ENCODE measurements at places on chromosomes 12 and 14.

DNA sequence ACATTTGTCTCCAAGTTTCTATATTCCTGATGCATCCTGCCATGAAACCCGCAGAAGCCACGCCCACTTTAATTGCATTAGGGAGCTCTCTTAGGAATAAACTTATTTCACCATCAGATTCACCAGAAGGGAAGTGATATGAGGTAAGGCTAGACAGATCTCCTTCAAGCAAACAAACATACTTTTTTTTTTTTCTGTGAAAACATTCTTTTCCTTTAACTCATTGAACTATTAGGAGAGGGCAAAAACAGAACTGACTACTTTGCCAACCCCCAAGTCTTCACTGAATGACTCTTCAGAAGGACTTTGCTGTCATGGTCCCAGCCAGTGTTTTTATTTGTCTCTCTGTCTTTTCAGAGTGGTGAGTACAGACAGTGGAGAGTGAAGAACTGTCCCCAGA lies 48.4 kb downstream of the GTF2A1 start:
- no peak for DNase-seq

DNA sequence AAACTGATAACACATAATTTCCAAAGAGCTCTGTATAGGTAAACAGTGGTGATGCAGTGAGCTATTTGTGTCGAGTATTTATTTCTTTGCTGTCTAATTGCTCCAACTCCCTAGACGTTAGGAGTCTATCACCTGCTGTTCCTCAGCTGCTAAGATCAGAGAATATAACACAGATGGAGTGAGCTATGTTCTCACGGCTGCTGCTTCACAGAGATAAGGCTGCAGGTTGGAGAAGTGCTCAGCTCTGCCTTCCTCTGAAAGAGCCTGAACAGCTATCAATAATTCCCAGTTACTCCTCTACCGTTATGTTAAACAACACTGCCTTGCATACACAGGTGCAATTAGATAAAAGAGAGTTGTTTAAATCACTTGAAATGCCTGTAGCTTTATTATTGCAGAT lies 103.2 kb upstream of the MDGA2 start:
- DNase-seq, result no peak

- DNase-seq, result peak; percentile 77
Observed at GRCh38 chr12:46556105-46556559, 183.6 kb upstream of the SLC38A2 start.

- DNase-seq, result no peak
Observed at GRCh38 chr12:106309671-106310505, 7.4 kb downstream of the TCP11L2 start.

- DNase-seq, result peak; percentile 30
Observed at GRCh38 chr14:96309896-96310330, 53.2 kb downstream of the ATG2B start.

GRCh38 chr12:44253338-44253856 lies 417.5 kb downstream of the TMEM117 start:
- no peak for DNase-seq

DNA sequence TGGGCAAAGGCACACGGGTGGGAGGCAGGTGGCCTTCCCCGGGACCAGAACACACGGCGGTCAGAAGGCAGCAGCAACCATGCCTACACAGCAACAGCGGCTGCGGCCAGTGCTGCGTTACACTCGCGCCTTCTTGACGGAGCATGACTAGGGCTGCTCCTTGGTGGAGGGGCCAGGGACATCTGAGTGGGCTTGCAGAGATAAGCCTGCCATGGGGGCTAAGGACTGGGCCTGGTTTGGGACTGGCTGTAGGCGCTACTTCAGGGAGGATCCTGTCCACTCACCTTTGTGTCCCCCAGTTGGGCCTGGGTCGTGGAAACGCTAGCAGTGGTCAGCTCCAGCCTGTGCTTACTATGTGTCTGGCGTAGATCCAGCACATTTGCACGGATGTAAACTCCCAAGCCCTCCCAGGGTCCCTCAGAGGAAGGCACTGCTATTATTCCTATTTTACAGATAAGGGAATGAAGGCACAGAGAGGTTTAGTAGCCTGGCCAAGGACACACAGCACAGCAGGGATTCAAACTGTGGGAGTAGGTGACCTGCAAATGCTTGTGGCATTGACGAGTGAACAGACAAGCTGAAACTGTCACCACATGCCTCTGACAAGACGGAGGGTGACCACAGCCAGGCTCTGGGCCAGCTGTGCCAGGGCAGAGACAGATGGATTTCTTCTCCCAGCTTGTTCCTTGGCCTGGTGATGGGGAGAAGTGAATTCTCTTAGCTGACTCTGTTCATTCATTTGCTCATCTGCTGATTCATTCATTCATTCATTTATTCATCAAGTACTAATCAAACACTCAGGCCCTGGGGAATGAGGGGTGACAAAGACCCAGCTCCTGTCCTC lies 31.9 kb upstream of the DLK1 start:
- no peak for DNase-seq

GRCh38 chr14:98184457-98184856 lies 1087.5 kb downstream of the BCL11B start:
- no peak for DNase-seq

- DNase-seq, result no peak
Observed at GRCh38 chr14:52053044-52053443, 15.8 kb downstream of the NID2 start.

DNA sequence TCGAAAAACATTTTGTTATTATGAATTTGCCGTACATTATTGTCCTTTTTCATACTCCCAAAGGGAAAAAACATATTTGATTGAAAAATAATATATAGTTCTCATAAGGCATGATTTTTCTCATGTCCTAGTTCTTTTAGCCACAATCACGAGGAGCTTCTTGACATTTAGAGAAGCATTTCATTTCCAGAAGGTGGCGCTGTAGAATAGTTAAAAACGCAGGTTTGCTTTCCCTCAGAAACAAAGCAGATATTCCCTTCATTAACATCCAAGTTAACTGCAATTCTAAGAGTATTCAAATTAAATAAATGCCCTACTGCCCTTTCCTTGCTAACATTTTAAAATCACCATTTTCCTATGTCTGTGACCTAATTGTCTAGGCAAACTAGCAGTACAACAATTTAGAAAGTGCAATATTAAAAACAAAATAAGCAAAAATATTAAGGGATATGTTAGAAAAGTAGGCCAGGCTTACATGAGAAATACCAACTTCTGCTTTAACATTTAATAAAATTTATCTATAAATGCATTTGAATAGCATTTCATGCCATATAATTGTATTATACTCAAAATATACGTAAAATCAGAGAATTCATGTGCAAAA lies 10.9 kb upstream of the PIK3C2G start:
- peak; percentile 83 for DNase-seq

DNA sequence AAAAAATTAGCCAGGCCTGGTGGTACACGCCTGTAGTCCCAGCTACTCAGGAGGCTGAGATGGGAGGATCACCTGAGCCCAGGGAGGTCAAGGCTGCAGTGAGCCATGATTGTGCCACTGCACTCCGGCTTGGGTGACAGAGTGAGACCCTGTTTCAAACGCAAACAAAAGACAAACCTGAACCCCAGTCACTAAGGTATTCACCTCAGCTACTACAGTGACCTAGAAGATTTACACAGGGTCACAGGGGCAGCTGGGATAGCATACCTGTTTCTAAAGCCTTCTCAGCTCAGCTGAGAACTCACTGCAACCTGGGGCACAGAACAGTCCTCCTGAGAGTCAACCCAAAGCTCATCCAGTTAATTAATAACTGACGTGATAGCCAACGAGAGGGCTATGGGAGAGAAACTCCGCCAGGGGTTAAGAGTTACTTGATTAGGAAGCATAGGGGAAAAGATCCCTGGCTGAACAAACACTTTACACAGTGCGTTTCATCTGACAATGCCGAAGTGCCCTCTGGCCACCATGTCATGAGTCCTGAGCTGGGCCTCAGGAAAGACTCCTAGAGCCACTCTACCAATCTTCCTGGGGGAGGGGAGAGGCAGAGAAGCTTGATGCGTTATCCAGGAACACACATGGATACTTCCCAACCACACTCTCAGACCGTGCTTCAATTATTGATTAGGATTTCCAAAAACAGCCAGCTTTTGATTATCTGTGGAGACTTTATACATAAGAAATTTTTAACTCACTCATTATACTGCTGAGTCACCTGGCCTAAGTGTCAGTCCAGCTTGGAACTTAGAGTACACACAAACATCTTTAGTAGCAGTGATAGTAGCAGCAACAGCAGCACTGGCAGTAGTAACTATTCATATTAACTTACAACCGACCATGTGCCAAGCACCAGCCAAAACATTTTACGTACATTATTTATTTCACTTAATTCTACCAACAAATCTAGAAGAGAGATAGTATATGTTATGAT lies 48.2 kb downstream of the FOXN3 start:
- no peak for DNase-seq

- DNase-seq, result peak; percentile 25
Observed at GRCh38 chr12:28191051-28192048, 1.1 kb downstream of the CCDC91 start.

- peak; percentile 17 for DNase-seq
Observed at GRCh38 chr12:21451529-21451928, 14.1 kb downstream of the PYROXD1 start.

DNA sequence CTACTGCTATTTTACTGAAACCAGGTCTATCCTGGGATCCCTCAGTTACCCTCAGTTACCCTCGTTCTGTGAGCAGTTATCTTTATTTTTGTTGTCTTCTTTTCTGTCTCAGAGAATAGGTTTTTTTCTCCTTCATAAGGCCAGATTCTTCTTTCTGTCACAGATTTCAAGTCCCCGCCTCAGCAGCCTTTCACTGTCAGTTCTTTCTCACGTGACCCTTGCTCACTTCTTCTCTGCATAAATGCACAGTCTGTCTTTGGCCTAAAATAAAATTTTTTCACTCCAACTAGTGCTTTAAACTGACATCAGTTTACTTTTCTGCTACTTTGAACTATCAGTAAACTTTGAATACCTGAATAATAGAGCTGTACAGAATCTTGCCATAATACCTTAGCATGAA lies 299.7 kb downstream of the ERC1 start:
- DNase-seq, result no peak

DNA sequence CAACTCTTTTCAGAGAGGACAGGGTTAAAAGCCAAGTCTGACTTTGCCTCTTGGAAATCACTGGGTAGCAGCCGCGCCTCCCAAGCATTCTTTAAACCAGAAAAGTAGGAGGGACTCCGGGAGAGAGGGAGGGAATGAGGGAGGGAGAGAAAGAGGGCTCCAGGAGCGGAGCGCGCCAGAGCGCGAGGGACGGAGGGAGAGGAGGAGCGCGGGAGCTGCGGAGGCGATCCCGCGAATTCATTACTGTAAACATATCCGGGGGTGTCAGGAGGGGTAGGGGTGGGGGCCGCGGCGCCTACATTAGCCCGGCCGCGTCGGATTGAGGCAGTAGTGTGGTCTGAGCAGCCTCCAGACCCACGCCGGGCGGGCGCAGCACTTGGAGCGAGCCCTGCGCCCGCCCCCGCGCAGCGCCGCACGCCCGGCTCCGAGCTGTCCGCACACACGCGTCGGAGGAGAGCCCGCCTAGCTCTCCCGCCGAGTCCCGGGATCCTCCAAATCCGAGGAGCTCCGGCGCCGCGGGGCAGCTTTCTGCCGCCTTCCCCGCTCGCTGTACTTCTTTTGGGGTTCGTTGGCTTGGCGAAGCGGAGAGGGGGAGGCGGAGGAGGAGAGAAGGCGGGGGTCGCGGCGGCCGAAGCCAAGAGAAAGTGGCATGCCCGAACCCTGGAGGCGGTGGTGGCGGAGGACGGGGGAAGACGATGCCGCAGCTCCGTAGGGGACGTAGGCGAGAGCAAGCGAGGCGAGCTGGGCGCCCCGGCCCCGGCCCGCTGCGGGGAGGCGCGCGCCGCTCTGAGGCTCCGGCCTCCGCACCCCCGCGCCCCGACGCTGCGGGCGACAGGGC lies 3.3 kb downstream of the FLRT2 start:
- peak; percentile 76 for DNase-seq

- peak; percentile 91 for DNase-seq
Observed at GRCh38 chr14:68723808-68724268, 69.0 kb downstream of the ZFP36L1 start.

GRCh38 chr14:104717646-104718045 lies 6.4 kb upstream of the ADSS1 start:
- no peak for DNase-seq

All from dermis blood vessel endothelial cell (primary cell).